ENCODE measurements at places on chromosomes 12 and 14.

DNA sequence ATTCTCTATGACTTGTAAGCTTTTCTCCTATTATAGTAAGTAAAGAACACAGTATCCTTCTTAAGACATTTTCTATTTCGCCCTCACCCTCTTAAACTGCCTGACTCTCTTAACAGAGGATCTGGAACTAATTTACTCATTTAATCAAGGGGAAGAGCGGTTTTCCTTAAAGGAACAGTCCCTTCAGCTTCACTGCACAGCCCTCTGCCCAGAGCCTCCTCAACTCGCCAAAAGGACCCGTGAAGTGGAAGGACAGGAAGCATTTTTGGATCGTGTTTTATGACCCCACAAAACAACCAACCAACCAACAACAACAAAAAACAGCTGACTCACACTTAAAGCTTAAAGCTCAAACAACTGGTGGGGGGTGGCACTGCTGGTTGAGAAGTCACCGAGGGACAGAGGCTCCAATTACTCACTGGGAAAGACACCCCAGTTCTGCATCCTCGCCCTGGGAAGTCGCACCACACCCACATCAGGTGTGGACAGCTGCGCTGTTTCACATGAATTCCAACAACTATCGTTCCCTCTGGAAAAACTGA is 35.7 kb downstream of the NID2 start:
- no peak for DNase-seq

DNA sequence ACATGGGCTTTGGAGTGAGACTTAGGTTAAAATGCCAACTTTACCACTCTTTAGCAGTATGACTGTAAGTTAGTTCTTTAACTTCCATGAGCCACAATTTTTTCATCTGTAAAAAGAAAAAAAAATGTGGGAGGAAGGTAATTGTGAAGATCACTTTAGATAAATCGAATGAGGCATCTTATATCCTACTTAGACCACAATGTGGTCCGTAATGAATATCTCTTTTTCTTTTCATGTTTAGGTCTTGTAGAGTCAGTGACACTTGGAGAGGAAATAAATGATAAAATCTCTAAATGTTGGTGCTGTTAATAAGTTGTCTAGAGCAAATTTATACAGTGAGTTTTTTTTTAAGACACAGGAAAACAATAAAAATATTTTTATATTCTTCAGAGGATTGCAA is 34.3 kb downstream of the RGS6 start:
- DNase-seq: no peak

- no peak for DNase-seq
Observed at GRCh38 chr14:105600939-105601359, 74.6 kb downstream of the TMEM121 start.

DNA sequence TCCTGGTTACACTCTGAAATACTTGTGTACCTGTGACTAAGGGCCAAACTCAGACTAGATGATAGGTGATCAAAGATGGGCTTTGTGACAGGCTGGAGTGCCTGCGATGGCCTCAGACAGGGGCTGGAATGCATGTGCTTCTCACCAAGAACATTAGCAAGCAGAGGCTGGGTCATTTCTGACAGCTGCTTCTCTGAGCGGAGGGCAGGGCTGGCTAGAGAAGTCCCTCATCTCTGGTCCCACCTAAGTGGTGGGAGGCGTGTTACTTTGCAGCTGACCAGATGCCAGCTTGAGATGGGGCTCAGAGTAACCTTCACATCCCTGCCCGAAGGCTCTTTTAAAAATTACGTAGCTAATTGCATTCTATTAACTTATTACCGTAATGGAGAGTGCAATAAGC is 106.8 kb upstream of the RTL1 start:
- no peak for DNase-seq

DNA sequence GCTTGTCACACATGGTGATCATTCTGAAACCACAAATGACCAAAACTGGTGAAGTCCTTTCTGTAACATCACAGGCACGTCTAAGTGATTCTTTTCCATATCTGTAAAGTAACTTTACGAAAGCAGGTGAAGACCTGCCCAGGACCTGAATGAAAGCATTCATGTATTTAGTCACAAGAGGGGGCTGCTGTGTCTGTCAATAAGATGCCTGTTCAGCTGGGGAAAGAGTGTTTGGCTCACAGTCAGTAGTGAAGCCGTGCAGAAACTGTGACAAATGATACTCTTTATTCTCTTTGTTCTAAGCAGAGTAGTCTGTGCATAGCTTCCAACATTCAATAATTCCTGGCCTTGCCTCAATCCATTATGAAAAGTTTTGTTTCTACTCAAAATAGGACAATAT is 373.5 kb upstream of the OR4E1 start:
- DNase-seq: no peak

DNA sequence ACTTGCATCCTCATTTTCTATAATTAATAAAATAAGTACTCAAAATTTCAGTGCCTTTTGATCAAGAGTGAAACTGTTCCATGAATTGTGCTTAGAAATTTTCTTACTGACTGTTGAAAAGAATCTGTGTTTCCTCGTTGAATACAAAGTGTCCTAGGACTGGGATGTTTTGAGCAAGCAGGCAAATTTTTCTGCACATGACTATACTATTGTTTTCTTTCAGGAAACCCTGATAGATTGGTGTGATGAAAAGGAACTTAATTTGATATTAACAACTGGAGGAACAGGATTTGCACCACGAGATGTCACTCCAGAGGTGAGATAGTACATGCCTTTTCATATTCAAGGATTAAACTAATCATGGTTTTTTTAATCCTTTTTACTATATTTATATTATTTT is 316.3 kb downstream of the GPHN start:
- no peak for DNase-seq

DNA sequence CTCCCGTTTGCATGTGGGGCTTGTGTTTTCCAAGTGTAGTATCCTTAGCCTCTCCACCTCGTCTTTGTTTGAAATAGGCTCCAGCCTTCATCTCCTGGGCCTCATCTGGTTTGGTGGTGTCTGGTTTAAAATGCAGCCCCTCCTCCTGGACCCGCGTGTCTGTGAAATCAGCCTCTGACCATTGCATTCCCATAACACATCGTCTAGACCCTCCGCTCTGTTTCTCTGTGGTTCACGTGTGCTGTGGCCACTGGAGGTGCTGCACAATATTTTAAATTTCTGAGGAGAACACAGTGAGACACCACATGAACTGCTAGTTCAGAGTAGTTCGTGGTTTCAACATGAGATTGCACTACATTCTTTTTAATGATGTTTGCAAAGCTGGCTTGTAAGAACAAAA is 35.6 kb downstream of the UBE3B start:
- no peak for DNase-seq

Data from hematopoietic multipotent progenitor cell (in vitro differentiated cells).